ENCODE measurements at places on chromosomes 7 and 10. TPM values are rescaled to one million over a fixed set of nuclear protein-coding genes. Genes with fewer than 3 reads are reported as not detected.

DNA sequence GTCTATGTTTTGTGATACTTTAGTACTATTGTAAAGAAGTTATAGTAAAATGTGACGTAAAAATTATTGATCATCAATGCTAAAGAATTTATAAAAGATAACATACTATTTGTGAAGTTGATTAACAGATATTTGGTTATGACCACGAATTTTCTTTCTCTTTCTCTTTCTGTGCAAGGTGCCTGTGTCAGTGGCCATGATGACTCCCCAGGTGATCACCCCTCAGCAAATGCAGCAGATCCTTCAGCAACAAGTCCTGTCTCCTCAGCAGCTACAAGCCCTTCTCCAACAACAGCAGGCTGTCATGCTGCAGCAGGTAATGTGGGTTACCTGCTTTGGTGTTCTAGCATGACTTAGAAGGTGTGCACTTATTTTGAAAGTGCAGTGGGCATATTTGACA lies 213.7 kb downstream of the FOXP2 start:
- H3K27me3 ChIP-seq: no peaks in the 10 kb centered on the region
- no peaks in the 10 kb centered on the region for H3K36me3 ChIP-seq
- H3K4me1 ChIP-seq: no peaks in the 10 kb centered on the region
- DNase-seq: no peak

GRCh38 chr10:4243651-4244050 lies 458.6 kb upstream of the KLF6 start:
- no peaks in the 10 kb centered on the region for H3K36me3 ChIP-seq
- H3K4me3 ChIP-seq: peak overlapping the region; percentile 46
- H3K4me1 ChIP-seq: peaks cover 9% of the 10 kb centered on the region
- peak; percentile 38 for DNase-seq
- H3K27me3 ChIP-seq: no peaks in the 10 kb centered on the region

DNA sequence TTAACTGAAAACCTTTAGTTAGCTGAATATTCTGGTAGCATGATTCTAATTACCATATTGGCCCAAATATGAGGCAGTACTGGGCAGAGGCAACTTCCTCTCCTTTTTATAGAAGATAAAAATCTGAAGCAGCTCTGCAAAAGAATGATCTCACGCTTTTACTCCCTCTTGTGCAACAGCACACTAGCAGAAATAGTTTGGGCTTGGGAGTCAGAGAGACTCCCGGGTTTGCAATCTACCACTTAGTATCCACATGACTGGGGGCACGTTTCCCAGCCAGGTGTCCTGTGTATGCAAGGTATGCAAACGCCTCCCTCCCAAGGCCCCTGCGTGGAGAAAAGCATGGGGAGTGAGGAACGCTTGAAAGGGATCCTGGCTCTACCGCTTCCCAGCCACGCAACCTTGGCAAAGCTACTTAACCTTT lies 47.2 kb upstream of the RHEB start:
- H3K27ac ChIP-seq: no peak overlapping the region
- no peak overlapping the region for H3K4me3 ChIP-seq
- no peaks in the 10 kb centered on the region for H3K27me3 ChIP-seq
- H3K36me3 ChIP-seq: peaks cover 40% of the 10 kb centered on the region
- no peak for DNase-seq

Gene POLD2
- 74.1 TPM for total RNA-seq

Gene FAM221A
- 3.4 TPM for total RNA-seq
